ENCODE measurements at places on chromosomes 1 and 21.

DNA sequence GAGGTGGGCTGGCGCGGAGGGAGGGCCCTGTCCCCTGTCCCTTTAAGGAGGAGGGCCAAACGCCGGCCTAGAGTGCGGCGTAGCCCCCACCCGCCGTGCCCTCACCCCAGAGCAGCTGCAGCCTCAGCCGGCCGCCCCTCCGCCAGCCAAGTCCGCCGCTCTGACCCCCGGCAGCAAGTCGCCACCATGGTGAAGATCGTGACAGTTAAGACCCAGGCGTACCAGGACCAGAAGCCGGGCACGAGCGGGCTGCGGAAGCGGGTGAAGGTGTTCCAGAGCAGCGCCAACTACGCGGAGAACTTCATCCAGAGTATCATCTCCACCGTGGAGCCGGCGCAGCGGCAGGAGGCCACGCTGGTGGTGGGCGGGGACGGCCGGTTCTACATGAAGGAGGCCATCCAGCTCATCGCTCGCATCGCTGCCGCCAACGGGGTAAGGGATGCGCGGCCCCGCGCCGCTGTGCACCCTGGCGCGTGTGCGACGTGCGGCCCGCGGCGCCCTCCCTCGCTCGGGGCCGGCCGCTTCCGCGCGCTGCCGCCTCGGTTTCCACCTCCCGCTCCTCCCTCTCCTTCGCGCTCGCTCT, at the start of gene PGM1:
TSS of gene PGM1 (plus strand) at position 109 of the 583 bp plus-strand sequence. CDS start at position 187, 78 bp downstream.
- peak; percentile 75 for DNase-seq

GRCh38 chr1:247295274-247295684, 36.4 kb downstream of the ZNF496 start:
- no peak for DNase-seq

DNA sequence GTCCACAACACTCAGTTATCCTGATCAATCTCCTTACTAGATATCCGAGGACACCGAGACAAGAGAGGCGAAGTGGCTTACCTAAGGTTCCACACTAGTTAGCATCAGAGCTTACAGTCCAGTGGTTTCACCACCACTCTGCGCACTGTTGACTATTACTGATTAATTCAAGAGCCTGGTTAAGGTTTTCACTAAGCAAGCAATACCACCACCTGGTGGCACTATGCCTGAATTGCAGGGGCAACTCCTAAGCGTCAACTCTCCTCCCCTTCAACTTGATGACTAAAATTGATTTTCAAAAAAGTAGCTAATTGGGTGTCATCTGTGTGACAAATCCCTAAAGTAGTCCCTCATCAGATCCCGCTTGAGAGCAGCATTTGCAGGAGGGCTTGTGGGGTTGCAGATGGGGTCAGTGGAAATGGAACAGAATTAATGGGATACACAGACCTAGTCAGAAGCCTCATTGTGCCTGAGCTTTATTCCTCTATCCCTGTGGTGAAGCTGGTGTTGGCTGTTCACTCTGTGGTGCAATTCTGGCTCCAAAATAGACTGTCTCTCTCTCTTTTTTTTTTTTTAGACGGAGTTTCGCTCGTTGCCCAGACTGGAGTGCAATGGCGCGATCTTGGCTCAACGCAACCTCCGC, 9.1 kb downstream of the TTC22 start:
- DNase-seq: peak; percentile 17

- no peak for DNase-seq
Observed at GRCh38 chr1:48109390-48110013, 112.3 kb upstream of the TRABD2B start.

DNA sequence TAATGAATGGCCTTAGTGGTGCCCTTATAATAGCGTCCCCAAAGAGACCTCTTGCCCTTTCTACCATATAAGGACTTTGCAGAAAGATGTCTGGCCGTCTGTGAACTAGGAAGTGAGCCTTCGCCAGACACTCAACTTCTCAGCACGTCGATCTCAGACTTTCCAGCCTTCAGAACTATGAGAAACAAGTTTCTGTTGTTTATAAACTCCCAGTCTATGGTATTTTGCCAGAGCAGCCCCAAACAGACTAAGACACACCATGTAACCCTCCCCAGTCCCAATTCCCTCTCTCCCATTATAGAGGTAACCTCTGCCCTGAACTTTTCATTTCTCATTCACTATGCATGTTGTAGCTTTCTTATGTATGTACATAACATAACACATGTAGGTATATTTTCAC, 55.7 kb downstream of the NID1 start:
- no peak for DNase-seq

- DNase-seq: no peak
Observed at GRCh38 chr1:234722270-234722704, 112.3 kb upstream of the IRF2BP2 start.

GRCh38 chr1:152410028-152410427, 4.0 kb downstream of the CRNN start:
- no peak for DNase-seq

DNA sequence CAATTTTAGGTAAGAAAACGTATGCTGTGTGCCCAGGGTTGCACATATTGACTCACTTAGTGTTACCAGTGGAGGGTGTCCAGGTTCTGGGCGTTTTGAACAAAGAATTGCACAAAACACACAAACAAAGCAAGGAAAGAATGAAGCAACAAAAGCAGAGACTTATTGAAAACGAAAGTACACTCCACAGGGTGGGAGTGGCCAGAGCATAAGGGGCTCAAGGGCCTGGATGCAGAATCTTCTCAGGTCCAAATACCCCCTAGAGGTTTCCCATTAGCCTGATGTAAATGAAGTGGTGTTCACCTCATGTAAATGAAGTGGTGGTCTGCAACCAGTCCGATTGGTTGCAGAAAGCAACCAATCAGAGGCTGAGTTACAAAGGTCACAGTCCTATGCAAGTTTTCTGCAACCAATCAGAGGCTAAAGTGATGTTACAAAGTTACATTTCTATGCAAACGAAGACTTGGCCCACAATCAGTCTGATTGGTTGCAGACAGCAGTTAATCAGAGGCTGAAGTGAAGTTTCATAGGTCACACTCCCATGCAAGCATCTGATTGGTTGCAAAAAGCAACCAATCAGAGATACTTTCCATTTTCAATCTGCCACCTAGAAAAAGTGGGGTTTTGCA, 228.3 kb downstream of the ST6GALNAC3 start:
- DNase-seq: no peak

DNA sequence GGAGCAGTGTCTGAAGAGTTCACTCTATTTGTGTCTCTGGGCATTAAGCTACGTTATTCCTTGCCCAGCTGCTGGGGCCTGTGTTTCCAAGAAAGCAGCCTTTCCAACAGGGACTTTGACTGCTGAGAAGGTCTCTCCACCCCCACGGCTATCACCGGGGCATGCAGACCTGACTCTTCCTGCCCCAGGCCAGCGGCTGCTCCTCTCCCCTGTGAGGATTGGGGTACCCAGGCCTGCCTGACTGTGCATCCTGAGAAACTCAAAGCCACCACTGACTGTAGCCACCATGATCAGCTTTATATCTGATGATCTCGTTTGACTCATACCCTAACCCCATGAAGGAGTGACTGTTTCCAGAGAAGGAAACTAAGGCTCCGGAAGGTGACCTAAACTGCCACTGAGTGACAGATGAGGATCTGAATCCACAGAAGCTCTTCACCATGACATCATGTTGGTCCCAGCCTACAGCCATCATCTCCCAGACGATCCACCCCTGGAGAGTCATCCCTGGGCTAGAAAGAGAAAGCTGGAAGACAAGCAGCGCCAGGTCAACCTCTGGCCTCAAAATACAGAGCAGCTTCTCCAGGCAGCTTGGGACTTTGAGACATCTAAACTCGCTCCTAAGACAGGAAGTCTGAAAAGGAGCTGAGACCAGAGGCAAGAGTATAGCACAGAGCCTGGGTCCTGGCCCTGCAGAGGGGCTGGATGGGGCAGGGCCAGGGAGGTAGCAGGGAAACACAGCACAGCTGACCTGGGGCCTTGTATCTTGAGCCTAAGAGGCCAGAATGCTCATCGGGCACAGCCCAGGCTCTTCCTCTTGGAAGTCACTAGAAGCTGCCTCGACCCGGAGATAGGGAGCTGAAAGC, 244.0 kb upstream of the VAMP3 start:
- DNase-seq: no peak

GRCh38 chr1:17874710-17875109, 119.6 kb downstream of the ACTL8 start:
- no peak for DNase-seq

GRCh38 chr21:44732956-44733355, 21.6 kb upstream of the TSPEAR start:
- no peak for DNase-seq

- DNase-seq: no peak
Observed at GRCh38 chr1:225710804-225711203, 57.9 kb upstream of the ENAH start.

DNA sequence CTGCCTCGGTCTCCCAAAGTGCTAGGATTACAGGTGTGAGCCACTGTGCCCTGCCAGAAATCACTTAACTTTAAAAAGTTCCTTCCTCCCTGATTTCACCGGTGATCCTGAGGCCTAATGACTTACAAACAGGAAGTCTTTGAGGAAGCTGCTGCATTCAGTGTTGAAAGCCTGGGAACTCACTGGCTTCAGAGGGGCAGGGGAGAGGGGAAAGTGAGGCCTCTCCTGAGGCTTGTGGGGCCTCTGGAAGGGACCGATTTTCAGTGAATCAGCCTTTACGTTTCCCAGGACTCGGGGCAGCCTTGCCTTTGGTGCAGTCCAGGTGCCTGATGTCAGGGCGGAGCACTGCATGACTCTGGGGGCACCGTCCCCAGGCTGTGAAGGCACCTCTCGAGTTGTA, 30.1 kb upstream of the ARHGEF10L start:
- DNase-seq: no peak

GRCh38 chr1:203197625-203198024, 11.1 kb upstream of the CHI3L1 start:
- DNase-seq: no peak

DNA sequence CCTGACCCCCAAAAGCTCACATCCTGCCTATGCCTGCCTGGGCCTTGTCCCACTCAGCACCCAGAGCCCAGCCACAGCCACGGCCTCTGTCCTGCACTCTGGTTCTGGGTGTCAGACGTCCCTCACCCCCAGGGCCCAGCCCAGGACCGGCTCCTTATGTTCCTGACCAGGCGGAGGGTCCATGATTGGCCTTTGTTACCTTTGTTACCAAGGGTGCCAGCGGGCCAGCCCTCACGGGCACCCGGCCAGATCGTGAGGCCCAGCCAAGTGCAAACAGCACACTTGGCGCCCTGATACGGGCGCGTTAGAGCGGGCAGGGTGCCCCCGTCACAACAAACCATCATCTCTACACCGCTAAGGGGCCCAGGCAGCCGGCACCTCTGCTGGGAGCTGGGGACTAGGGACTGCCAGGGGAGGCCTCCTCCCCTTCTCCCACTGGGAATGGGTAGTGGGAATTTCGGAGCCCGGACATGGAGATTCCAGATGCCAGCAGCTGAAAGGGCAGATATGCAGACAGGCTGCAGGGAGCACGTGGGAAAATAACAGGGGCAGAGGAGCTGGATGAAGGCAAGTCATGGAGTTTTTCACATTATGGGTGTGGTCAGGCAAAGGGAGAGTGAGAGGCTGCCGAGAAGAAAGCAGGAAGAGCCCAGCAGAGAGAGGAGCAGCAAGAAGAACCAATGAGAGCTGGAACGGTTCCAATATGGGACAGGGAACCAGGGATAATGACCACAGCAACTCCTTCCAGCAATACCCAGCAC, 22.1 kb downstream of the HSPG2 start:
- DNase-seq: no peak

DNA sequence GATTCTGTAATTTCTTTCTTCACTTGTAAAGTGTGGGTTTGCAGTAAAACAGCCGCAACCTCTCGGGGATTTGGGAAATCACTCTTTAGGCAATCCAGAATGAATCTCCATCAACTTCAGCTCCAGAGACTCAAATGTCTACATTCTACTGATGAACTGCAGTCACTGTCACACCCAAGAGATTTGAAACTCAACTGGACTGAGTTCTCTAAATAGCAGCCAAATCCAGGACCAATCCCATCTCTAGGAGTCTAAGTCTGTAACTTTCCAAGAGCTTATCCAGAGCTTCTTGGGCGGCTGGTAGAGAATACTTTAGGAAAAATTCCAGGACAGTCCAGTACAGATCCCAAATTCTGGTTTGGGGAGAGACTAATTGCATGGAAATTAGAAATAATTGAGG, 62.9 kb downstream of the ADAMTS1 start:
- DNase-seq: no peak

DNA sequence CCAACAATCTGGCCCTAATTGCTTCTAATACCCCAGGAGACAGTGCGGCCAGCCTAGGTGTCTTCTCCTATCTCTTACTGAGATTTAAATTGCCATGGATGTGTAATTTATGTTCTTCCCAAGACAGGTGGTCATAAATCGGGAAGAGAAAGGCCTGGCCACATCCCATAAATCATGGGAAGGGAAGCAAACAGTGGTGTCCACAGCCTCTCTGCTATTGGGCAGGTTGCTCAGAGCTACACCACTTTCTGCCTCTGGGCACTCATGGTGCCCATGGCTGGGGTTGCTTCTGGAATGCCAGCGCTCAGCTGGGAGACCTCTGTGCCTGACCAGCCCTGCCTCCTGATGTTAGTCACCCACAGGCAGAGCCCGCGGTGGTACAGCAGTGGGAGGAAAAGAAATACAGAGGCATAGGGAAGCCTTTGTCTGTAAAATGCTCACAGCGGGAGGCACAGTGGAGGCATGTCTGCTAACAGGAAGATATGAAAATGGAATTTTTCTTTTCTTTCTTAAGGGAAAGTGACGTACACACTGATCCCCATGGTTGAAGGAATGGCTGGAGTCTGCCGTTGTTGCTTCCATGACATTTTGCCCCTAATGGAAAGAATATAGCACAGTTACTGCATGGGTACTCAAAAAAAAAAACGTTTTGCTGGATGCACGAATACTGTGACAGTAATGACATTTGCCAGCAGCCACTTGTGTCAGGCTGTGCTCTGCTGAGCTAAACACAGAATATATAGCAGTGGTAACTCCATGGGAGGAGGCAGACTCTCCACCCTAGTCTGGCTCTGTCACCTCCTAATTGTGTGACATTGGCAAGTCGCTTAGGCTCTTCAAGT, 21.9 kb downstream of the MTARC1 start:
- DNase-seq: no peak

DNA sequence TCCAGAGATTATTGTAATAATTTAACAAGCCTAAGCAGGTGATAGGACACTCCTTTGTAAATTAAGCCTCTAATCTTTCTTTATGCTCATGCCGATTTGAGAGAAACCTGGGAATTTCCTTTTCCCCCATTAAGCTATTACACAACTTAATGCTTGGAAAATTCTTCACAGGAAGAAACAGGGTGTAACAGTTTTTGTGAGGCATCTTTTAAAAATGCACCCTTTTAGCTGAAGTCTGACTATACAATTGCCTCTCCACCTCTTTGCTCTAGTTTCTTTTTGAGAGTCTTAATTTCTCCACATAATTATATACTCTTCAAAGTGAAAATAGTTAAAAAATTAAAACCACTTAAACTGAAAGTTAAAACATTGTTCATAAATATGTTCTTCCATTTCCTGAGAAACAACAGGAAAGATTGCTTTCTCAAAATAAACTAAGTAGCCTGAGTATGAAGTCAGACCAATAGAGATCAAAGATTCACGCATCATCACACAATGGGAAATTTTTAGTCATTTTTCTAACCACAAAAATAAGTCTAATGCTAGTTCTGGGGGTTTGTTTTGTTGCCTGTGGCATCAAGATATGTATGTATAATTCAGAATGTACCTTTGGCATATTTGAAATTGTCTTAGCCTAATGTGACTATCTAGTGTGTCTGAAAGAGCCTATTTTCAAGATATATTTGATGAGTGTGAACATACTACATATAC, 34.7 kb downstream of the LRRC8D start:
- no peak for DNase-seq

GRCh38 chr1:41572224-41572623, 87.7 kb upstream of the EDN2 start:
- DNase-seq: no peak

GRCh38 chr1:2104621-2105427, 54.6 kb downstream of the PRKCZ start:
- no peak for DNase-seq

GRCh38 chr1:64186138-64186897, 17.1 kb upstream of the UBE2U start:
- DNase-seq: no peak

Data from activated CD4-positive, alpha-beta T cell treated with anti-CD3 and anti-CD28 coated beads, Interleukin-2, amount 50 U/mL, for 1 hour (primary cell).